Fibroblast of mammary gland (primary cell): ENCODE measurements at places on chromosomes 7 and 10.

DNA sequence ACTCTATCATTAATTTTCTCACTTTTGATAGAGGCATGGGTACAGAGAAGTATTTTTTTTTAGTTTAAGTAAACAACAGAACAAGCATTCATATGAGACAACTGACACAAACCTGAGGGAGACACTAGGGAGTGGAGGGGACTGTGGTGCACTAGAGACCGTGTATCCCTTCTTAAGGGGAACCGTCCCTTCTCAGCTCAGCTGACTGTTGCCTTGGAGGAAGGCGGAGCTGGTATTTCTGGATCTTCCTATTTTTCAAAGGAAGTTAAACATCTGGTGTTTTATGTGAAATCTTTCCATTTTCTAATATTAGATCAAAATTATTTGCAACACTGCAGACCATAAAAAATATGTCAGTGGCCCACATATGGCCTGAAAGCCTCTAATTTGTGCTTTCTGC, 113.6 kb upstream of the MACROH2A2 start:
- no peak for DNase-seq

GRCh38 chr7:80997841-80998240, 79.0 kb upstream of the SEMA3C start:
- DNase-seq = no peak

- no peak for DNase-seq
Measured at GRCh38 chr7:76354516-76354915, 4.3 kb downstream of the YWHAG start.

DNA sequence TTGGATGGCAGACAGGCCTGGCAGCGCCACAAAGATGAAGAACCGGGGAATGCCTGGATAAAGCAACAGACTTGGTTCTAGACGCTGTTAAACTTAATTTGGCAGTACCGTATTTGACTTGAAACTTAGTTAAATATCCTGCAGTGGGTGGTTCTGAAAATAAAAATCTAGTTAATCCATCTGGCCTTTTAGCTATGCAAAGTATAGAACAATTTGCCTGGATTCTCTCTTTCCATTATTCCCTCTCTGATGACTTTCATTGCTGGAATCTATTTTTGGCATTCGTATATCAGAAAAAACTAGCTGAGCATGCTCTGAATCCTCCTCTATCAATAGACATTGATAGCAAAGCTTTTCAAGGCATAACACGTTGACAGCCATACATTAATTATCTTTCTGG, 203.6 kb downstream of the MACC1 start:
- DNase-seq = no peak

DNA sequence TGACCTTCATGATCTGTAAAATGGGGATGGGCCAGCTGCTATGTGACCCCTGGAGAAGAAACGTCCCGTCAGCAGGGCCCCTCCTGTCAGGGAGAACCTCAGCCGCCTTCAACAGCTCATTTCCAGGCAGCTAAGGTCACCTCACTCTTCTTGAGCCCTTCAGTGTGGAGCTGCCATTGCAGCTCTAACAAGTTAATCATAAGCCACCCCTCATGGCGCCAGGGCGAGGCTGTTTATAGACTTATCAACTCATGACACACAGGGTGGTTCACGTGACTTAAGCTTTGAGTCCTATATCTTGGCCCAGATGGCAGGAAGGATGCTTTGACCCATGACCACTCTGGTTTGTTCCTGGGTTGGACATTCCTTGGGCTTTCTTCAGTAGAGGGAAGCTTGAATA, 315.1 kb downstream of the TNS3 start:
- DNase-seq = peak; percentile 25

- DNase-seq = no peak
Measured at GRCh38 chr10:118216020-118216419, 126.1 kb downstream of the FAM204A start.

DNA sequence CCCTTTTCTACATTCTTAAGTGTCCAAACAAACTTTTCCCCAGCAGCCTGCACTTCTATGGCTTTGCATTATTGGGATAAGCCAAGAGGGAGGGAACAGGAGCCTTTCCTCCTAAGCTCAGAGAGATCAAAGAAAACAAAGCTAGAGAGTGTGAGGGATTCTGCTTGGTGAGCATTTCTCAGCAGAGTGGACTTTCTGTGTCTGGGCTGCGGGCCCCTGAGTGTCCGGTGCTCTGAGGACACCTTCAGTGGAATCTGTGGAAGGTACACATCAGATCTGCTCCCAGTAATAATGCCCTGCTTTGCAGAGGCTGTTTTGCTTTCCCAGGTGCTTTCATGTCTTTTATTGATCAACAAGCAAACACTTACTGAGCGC, 50.2 kb downstream of the KCNMA1 start:
- DNase-seq = no peak

DNA sequence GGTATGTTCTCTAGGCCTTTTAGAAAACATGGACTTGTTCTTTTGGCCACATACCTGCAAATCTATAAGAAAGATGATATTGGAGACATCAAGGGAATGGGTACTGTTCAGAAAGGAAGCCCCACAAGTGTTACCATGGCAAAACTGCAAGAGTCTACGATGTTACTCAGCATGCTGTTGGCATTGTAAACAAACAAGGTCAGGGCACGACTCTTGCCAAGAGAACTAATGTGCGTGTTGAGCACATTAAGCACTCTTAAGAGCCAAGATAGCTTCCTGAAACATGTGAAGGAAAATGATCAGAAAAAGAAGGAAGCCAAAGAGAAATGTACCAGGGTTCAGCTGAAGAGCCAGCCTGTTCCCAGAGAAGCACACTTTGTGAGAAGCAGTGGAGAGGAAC, 37.1 kb downstream of the SDK1 start:
- DNase-seq = no peak

- DNase-seq = no peak
Measured at GRCh38 chr10:63503395-63503794, 17.8 kb upstream of the REEP3 start.

GRCh38 chr10:117189557-117189956, 7.7 kb upstream of the KCNK18 start:
- DNase-seq = no peak

- DNase-seq = no peak
Measured at GRCh38 chr10:49383853-49384252, 12.0 kb downstream of the DRGX start.

DNA sequence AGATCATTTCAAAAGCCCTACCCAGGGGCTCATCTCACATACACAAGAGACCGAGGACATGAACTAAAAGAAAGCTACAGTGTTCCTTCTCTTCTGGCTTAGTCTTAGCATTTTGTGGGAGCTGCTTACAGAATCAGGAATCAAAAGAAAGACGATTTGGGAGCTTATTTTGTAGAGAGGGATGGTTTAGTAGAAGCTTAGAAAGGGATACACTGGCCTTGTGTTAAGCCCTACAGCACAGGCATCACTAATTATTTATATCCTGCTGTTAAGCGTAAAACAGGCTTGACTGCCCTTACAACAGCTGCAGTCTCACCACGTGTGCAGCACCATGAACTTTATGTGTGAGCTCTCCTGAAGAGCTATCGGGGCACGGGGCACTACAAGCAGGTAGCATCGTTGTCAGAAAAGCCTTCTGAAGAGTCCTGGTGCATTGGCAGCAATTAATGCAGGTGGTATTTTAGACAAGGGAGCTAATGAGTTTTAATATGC, 798.3 kb downstream of the NXPH1 start:
- DNase-seq = no peak

DNA sequence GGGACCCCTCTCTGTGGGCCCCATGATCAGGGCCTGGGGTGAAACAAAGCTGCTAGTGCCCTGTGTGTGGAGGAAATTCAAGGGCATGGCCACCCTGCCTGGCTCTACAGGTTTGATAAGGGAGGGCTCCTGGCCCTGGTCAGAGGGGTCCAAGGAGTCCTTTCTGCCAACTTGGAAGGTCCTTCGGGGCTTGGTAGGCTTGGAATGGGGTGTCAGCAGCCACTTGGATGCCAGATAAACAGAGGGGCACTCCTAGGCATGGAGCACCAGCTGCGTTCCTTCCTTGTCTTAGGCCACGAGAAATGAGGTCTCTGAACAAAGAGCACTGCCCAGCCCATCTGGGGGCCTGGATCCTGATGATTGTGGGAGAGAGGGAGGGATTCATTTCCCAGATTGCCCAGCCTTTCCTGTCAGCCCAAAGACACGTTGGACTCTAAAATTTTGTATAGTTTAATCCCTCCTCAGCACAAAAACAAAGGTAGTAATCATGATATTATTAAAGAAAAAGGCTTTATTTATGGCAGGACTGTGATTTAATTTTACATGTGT, 5.1 kb downstream of the MTURN start:
- no peak for DNase-seq

GRCh38 chr10:127618797-127619196, 69.7 kb downstream of the NPS start:
- no peak for DNase-seq

DNA sequence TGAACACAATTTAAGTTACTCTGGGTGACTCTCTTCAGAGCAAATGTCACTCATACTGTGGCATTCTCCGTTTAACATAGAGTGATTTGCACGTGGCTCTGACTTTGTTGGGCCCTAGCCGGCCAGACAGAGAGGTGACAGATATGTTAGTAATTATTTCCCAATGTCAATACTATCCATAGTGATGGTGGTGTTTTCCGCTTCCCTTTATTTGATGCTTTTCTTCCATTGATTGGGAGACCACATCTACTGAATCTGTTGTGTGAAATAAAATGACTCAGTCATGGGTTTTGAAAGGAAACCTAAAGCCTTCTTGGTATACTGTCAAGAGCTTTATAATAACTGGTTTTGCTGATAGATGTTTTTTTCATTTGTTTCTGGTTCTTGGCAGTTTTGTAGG, 7.4 kb downstream of the AVL9 start:
- DNase-seq = no peak

DNA sequence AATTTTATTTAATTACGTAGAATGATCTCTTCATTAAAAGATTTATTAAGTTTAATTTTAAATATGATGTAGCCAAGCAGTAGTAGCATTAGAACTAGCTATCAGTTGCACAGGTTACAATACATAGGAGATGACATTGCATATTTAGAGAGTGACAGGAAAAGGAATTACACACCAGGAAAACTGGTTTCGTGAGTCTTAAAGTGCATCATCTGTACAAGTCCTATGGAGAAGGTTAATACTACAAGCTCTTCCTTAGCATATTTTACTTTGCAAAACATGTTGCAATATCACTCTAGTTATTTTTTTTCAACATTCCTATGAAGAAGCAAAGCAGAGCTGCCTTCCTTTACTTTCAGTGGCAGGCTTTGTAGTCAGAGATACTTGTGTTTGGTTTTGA, 20.2 kb upstream of the SEM1 start:
- no peak for DNase-seq

DNA sequence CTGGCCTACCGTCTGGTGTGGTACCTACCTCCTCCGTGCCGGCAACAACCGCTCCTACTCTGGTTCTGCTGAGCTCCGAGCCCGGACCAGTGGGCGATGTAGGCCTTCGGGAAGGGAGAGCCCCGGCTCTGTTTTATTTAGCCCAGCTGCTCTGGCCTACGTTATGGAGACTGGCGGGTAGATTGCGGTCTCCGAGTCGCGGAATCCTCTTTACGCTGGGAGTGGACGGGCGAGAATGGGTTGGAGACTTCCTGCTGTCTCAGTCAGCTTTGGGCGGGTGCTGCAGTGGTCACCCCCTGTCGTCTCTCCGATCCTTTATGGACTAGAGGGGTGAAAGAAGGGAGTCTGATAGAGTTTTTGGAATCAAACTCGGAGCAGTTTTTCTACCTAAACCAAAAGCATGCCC, 406 bp downstream of the CBLL1 start:
- DNase-seq = peak; percentile 32

DNA sequence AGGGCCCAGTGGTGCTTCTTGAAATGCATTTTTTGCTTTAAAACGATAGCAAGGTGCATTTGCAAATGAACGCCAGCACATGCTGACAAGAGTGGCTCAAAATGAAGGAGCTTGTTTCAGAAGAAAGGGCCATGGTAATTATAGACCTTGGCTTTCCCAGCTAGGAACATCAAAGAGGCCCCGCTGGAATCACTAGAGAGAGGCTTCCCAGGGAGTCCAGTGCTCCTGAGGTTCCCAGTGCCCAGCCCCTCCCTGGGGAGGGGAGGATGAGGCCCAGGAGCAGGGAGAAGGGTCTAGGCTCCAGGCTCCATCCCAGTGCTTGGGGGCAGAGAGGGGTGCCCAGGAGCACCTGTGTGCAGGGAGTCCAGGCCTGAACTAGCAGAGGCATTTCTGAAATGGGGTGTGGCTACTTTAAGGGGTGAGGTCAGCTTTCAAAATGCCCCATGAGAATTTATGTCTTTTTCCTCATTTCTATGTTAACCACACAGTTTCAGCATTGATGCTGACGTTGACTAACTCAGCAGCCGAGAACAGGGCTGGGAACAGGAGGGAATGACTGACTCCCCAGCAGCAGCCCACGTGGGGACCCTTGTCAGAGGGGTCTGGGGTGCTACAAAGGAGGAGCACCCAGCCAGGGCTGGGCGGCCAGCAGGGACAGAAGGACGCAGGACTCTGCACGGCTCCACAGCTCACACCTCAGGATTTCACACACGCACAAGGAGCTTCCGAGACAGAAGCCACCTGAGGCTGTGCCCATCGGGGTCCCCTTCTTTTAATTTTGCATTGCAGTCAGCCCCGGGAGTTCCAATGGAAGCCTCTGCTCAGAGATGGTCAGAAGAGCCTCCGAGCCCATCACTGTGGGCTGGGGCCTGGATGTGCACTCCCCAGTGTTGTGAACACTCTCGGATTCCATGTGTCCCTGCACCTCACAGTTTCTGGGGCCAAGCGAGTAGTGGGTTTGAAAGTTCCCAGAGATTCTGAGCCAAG, 570.2 kb downstream of the PTPRN2 start:
- no peak for DNase-seq

GRCh38 chr7:107999779-108000560, 3.0 kb downstream of the LAMB1 start:
- peak; percentile 49 for DNase-seq

- DNase-seq = no peak
Measured at GRCh38 chr10:89470628-89471027, 56.3 kb downstream of the IFIT5 start.

DNA sequence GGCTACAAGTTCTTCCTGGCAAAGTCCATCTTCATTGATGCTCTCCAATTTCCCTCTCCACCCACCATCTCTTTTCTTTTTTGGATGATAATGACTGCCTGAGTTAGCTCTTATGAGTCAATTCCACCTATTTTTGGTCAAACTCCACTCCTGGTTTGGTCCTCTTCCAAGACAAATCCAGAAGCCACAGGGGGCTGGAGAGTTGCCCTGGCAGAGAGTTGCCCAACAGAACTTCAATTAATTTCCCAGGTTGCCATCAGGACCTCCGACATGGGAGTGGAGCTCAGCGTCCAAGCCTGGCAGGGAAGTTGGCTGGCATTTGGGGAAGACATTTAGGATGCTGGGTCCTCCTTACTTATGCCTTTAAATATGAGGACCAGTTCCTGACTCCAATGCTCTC, 29.2 kb upstream of the KCNMA1 start:
- DNase-seq = peak; percentile 14

DNA sequence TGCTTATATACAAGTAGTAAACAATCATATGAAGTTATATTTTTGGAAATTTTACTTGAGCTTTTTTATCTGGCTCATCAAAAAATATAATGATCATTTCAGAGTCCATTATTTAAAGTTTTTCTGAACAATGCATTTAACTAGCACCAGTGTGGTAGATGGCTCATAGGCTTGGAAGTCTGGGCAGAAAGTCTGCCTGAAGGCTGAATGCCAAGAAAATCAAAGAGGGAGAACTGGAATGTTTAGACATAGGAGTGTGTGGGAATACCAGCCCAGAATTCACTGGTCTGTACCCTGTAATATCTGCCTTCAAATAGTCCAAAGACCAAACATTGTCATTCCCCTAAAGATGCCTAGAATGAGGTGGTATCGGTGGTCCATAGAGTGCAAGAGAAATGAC, 40.3 kb upstream of the ANK3 start:
- DNase-seq = peak; percentile 87
